Heart left ventricle (tissue), 16 donors: ENCODE measurements at places on chromosomes 3 and 15. TPM values are rescaled to one million over a fixed set of nuclear protein-coding genes. Genes with fewer than 3 reads are reported as not detected.

DNA sequence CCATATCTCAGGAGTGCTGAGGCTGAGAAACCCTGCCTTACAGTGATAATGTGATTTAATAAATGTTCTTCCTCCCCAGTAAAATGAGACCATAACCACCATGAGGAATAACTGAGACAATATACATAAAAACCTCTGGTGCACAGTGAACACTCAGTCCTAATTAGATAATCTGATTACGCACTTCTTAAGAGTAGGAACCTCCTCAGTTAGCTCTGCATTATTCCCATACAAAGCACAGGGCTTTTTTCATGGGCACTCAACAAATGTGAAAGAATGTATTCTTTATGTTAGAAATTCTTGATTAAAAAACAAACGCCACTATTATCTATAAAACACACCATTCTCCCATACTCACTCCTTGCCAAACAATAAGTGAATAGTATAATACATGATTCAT, 97.0 kb downstream of the TNIK start:
- no peak for DNase-seq

GRCh38 chr3:182226995-182227394, 515.3 kb downstream of the SOX2 start:
- DNase-seq = no peak

- no peak for DNase-seq
Observed at GRCh38 chr15:35061161-35061824, 23.8 kb downstream of the NANOGP8 start.

DNA sequence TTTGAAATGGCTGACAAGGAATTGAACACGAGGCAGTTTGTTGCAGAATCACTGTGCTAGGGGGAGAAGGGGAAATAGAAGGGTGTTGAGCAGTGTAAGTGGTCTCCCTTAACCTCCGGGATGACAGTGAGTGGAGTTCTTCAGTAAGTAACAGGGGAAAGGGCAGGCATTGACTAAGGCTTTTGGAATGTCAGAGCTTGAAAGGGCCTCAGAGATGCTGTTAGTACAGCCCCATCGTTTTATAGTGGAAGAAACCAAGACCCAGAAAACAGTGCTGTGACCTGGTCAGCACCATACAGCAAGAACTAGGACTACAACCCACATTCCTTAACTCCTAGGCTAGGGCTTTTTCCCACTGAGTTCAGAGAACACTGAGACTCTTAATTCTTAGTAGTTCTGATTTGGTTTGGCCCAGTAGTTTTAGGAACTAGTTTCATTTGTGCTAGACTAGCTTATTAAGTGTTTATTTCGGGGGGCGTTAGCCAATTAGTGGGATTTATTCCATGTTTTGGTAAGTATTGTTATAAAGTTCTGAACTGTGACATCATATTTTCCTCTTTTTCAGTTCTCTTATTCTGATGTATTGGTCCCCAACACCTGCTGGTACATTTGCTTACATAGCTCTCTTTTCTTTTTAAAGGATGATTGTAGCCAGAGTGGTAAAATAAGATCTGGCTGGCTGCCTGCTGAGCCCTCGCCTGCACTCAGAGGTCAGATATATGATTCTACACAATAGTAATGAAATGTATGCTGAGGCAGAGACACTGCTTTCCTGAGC, 34.2 kb downstream of the RAB11A start:
- DNase-seq = no peak

DNA sequence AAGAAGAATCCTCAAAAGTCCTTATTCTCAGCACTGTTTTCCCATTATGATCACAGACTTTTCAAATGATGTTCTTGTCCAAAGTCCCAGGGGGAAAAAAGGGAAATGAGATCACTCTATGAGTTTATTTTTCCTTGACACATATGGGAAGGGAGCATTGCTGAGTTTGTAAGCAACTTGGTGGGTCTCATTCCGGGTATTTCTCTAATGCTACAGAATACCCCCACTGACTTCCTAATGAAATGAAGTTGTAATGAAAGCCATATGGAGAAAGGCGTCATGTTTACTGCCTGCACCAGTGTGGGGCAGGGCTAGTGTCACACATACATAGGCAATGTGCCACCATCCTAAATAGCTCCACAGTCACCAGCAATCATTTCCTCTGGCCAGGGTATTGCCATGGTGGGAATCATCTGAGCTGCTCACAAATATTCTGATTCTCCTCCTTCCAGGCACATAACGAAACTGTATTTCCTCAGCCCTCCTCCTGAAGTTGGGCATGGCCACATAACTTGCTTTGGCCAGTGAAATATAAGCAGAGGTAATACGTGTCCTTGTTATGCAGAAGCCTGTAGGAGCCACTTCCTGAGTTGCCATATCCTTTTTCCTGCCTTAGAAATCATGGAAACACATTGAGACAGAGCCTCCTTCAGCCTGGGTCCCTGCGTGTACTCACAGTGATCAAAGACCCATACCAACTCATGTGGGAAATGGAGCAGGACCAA, 41.0 kb upstream of the C15orf61 start:
- DNase-seq = no peak

GRCh38 chr3:120171134-120171873, 77.1 kb upstream of the GSK3B start:
- no peak for DNase-seq

DNA sequence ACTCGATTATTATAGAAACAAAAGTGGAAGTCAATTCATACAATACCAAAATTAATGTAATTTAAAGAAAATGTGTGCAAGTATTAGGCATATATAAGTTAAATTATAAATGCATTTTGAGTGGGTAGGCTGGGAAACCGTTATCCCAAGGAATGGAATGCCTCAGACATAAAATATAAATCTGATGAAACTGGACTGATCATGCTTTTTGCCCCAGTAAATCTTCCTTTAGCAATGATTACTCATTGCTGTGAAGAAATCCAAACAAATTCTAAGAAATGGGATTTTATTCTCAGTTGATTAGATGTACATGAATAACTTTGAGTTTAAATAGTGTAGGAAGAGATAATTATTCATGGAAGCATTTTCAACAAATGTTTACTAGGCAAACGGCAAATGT, 185.5 kb upstream of the KCNMB2 start:
- DNase-seq = no peak

GRCh38 chr3:117886147-117886546, 1148.5 kb downstream of the IGSF11 start:
- no peak for DNase-seq

XCR1 gene
- 0.38 TPM for total RNA-seq

ATRIP gene
- 5.0 TPM for total RNA-seq
